ENCODE measurements at places on chromosomes 7 and 10.

DNA sequence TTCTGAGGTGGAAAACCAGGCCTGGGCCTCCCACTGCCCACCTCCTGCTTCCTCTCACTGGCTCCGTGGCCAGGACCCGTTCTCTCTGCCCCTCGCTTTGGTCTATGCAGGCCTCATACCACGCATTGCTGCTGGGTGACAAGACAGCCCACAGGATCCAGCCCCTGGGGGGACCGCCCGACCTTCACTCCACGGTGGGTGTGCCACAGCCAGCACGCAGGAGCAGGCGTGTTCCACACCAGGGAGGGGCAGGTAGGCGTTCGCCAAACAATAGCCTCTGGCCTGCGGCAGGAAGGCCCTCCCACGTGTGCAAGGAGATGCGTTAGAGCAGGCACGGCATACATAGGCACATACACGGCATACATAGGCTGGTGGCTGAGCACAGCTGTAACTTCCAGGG, 233.4 kb downstream of the WDR37 start:
- no peak for DNase-seq

- DNase-seq: no peak
Observed at GRCh38 chr7:1377111-1377909, 82.0 kb downstream of the MICALL2 start.

DNA sequence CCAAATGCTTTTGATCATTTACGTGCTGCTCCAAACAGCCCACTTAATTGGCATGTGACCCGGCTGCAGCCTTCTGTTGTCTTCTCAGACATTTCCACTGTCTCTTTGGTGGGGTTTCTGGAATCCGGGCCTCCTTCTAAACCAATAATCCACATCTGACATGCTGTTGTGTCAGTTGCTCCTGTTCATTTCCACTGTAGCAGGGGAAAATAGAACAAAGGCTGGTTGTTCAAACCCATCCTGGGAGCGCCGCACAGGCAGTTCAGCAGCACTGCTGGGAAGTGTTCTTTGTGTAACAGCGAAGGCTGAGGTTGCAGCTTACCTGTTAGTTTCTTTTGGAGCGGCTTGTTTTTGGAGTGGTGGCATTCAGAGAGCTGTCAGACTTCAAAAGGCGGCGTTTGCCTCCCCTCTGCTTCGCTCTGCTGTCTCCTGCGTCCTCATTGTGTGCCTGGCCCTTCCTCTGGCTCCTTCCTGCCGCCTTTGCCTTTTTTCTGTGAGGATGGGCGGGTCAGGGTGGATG, 149.4 kb downstream of the SNX10 start:
- no peak for DNase-seq

- no peak for DNase-seq
Observed at GRCh38 chr10:86078639-86079035, 288.0 kb downstream of the GRID1 start.

GRCh38 chr7:157996359-157997079, 591.1 kb downstream of the PTPRN2 start:
- DNase-seq: no peak

GRCh38 chr10:104045151-104046089, 40.3 kb downstream of the COL17A1 start:
- DNase-seq: no peak

DNA sequence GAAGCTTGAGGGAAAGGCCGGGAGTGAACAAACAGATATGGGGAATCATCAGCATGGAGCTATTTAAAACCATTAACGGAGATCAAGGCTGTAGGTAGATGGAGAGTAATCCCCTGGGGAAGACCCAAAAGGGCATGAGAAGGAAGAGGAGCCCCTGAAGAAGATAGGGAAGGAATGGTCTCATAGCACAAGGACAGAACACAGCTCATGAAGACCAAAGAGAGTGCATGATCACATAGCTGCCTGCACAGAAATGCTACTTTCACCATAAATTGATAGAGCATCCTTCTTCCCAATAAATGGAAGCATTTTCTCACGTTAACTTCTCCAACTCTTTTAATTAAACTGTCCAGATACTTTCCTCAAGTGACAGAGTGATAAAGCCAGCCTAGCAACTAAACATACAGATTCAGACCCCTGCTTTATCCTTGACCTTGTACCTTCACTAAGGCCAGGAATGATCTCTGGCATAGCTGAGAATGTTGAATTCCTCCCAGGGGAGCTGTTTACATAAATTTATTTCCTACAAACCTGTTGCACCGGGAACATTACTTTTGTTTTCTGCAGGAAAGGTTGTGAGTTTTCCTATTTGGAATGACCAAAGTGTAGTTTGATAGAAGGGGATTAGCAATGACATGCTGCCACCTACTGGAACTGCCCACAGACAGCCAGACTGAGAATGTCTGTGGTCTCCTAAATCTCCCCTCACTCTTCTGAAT, 110.8 kb upstream of the LRGUK start:
- DNase-seq: no peak

All from mesenteric fat pad (tissue), 1 donor.